ENCODE measurements at places on chromosomes 3 and 15.

DNA sequence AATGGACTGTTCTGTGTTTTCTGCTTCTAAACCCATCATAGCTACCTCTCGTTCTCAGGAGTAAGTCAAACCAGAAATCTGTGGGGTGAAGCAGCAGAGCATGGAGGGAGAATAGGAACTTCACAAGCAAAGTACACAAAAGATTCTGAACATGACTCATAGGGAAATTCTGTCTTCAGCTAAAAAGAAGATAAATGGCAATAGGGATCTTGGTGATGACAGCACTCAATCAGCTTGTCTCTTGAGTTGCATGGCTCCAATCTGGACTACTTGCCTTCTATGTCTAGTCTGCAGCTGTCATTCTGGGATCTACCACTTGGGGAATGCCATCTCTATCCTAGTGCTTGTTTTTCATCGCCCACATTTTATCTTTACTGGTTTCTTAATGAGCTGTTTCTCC is 13.5 kb upstream of the GRAMD1C start:
- DNase-seq, result no peak

DNA sequence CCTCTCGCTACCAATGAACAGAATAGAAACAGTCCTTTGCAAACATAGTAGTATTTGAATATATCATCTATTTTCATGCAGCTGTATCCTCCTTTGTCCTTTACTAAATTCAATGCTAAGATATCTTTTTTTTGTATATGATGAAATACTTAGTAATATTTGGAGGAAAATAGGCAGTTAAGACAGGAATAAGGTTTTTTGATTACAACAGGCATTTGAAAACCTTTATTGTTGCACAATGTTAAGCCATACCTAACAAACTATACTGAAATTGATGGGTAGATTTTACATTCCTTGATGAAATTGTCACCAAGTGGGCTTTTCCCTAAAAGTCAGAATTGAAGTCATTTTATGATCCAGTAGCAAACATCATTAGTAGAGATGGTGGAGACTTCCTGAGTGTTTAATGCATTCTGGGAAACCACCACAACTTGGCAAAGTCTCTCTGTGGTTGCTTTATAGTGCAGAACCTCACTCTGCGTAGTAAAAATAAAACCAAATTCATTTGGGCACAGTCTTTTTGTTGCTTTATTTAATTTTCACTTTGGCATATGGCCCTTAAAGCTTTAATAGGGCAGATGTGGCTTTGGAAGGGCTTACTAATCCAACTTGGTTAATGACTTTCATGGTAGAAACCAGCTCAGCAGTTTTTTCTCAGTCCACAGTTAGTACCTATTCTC is 216.0 kb downstream of the DIPK2A start:
- no peak for DNase-seq

- DNase-seq, result no peak
Observed at GRCh38 chr15:72562878-72563277, 88.7 kb downstream of the ARIH1 start.

DNA sequence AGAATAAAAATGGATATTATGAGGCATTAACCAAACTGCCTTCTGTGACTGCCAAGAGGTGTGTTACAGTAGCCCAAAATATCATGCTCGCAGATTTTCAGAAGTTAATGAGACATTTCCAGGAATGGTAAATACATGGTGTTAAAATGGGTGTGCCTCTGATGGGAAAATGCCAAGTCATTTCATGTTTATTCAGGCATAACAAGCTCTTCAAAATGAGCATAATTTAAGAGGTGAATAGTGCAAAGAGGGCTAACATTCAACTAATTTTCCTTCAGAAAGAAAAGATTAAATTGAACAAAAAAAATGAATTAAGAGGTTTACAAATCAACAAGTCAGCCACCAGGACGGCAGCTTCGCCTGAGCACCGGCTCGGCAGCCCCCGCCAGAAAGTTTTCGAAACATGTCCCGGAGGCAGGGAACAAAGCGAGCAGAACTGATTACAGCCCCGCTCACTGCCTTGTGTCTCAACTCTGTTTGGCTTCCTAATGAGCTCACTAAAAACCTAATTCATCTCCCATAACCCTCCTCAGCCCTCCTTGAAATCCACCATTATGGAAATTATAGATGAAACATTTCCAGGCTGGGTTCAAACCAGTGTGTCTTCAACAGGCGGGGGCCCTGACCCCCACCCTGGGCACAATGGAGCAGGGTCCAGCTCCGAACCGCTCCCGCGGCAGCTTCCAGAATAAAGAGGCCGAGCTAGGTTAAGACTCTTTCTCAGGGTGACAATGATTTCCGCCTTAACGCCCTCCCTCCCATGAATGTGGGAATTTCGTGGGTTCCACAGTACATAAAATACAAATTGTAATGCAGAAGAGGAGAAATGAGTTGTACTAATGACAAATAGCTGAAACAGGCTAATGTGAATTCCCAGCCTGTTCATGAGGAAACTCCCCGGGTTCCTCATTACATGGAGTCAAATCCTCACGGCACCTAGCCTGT is 43.9 kb downstream of the MEIS2 start:
- DNase-seq, result no peak
